ENCODE measurements at places on chromosomes 7 and 10. TPM values are rescaled to one million over a fixed set of nuclear protein-coding genes. Genes with fewer than 3 reads are reported as not detected.

TCTN3 gene
- total RNA-seq: 14.9 TPM

DNA sequence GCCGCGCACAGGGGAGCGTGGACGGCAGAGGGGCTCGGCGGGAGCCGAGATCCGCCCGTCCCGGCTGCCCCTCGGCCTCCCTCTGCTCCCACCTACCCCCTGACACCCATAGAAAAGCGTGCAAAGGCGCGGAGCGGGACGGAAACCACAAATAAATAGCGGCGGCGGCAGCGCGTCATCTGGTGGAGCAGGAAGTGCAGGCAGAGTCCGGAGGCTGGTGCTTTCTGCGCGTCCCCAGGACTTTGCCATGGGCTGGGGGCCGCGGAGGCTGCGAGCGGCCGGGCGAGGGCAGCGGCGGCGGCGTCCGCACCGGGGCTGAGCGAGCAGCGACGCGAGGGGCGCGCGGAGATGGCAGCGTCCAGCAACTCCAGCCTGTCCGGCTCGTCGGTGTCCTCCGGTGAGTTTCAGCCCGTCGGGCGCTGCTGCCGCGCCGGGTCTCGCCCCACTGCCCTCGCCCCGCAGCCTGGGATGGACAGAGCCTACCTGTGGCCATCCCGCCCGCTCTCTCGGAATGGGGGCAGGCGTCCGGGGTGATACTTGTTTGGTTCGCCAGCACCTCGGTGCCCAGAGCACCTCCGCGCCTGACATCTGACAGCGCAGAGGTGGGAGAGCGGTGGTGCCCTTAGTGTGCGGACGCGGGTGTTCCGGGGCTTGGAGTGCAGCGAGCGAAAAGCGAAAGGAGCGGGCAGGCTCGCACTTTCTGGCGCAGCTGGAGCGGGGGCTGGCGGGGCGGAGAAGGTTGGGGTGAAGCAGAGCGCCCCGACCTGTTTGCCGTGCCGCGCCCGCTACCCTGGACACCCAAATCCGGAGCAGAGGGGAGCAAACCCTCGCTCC, at the start of gene CHN2:
Gene CHN2, plus strand, starts transcription at position 182 of the 834 bp plus-strand sequence.
- DNase-seq: peak; percentile 46
- no peaks in the 10 kb centered on the region for H3K36me3 ChIP-seq
- peak within 1 kb of the TSS; percentile 81 for H3K4me3 ChIP-seq
- H3K27ac ChIP-seq: no peak within 1 kb of the TSS

DTX2 gene
- total RNA-seq: 7.9 TPM

DNA sequence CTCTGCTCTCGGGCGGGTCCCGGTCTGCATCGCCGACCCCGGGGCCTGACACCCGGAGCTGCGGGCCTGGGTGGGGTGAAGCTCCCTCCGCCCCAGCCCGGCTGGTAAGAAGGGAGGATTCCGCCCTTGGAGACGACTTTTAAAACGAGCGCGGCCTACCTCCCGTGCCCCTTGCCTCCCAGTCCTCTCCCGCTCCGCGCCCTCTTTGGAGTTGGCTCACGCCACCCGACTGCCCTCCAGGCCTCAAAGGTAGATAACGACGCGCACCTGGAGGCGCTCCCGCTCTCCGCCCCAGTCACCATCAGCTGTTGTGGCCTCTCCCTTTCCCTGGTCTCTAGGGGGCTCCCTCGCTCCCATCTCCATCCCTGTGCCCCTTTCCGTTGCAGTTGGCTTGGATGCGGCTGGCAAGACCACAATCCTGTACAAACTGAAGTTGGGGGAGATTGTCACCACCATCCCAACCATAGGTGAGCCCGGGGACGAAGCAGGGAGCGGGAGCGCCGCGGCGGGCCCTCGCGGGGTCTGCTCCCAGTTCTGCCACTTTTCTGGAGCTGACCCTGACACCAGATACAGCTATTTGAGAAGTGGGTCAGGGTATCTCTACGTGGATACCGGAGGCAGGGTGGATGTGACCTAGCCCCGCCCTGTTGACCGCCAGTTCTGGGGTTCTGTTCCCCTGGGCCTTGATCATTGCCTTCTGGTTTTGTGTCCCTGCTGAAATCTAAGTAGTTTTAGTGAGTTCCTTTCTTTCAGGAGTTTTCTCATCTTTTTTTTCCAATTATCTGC, 679 bp downstream of the ARF5 start:
- no peaks in the 10 kb centered on the region for H3K27me3 ChIP-seq
- peak overlapping the region; percentile 80 for H3K4me3 ChIP-seq
- H3K36me3 ChIP-seq: peaks cover 17% of the 10 kb centered on the region
- no peak overlapping the region for H3K27ac ChIP-seq
- H3K4me1 ChIP-seq: peaks cover 32% of the 10 kb centered on the region

DNA sequence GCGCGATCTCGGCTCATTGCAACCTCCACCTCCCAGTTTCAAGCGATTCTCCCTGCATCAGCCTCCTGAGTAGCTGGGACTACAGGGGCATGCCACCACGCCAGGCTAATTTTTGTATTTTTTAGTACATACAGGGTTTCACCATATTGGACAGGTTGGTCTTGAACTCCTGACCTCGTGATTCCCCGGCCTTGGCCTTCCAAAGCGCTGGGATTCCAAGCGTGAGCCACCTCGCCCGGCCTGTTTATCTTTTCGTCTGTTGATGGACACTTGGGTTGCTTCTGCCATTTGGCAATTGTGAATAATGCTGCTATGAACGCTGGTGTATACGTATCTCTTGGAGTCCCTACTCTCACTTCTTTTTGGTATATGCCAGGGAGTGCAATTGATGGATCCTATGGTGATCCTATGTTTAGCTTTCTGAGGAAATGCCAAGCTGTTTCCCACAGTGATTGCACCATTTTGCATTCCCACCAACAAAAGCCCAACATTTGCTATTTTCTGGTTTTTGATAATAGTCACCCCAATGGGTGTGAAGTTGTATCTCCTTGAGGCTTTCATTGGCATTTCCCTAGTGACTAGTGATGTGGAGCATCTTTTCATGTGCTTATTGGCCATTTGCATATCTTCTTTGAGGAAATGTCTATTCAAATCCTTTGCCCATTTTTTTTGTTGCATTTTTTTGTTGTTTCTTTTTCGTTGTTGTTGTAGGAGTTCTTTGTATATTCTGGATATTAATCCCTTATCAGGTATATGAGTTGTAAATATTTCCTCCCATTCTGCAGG, 3.5 kb downstream of the ANTXRL start:
- H3K36me3 ChIP-seq: no peaks in the 10 kb centered on the region
- no peaks in the 10 kb centered on the region for H3K27me3 ChIP-seq
- H3K4me3 ChIP-seq: no peak overlapping the region
- DNase-seq: no peak
- H3K27ac ChIP-seq: no peak overlapping the region

SPDYE9 gene
- not detected for total RNA-seq

- H3K36me3 ChIP-seq: no peaks in the 10 kb centered on the region
- no peak overlapping the region for H3K27ac ChIP-seq
- no peaks in the 10 kb centered on the region for H3K27me3 ChIP-seq
- DNase-seq: no peak
- no peak overlapping the region for H3K4me3 ChIP-seq
Observed at GRCh38 chr10:90378524-90379076, 479.2 kb downstream of the HTR7 start.

GRCh38 chr7:44608916-44609648, 2.7 kb downstream of the OGDH start:
- H3K4me1 ChIP-seq: peaks cover 20% of the 10 kb centered on the region
- peaks cover 9% of the 10 kb centered on the region for H3K27me3 ChIP-seq
- no peak overlapping the region for H3K4me3 ChIP-seq
- H3K27ac ChIP-seq: no peak overlapping the region
- DNase-seq: no peak

GRCh38 chr10:117543225-117544003, 868 bp downstream of the EMX2 start:
- H3K27me3 ChIP-seq: peaks cover 96% of the 10 kb centered on the region
- no peak for DNase-seq
- H3K27ac ChIP-seq: no peak overlapping the region

DNA sequence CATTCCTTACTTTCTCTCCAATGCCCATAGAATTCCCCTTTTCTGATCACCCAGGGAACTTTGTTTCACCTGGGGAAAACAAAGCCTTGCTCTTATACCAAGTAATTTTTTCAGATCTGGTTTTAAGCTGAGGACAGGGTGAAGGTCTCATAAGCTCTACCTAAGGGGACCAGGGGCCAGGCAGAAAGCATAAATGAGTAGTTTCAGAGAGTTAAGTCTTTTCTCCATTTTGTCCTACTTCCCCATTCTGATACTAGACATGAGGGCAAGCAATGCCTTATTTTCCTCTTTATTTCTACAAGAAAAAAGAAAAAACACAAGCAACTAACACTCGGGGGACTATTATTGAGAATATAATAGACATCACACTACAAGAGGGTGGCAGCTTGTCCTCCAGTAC, 2.9 kb downstream of the AKR1D1 start:
- no peak overlapping the region for H3K27ac ChIP-seq
- DNase-seq: no peak
- H3K36me3 ChIP-seq: no peaks in the 10 kb centered on the region
- no peaks in the 10 kb centered on the region for H3K27me3 ChIP-seq
- no peak overlapping the region for H3K4me3 ChIP-seq

ASB10 gene
- total RNA-seq: not detected

GRCh38 chr7:35508623-35509400, 186.1 kb downstream of the HERPUD2 start:
- H3K27me3 ChIP-seq: no peaks in the 10 kb centered on the region
- H3K27ac ChIP-seq: no peak overlapping the region
- no peak for DNase-seq
- no peaks in the 10 kb centered on the region for H3K4me1 ChIP-seq

CUTC gene
- 31.8 TPM for total RNA-seq

SFXN4 gene
- total RNA-seq: 18.5 TPM

- H3K36me3 ChIP-seq: no peaks in the 10 kb centered on the region
- no peaks in the 10 kb centered on the region for H3K4me1 ChIP-seq
- no peaks in the 10 kb centered on the region for H3K27me3 ChIP-seq
- DNase-seq: no peak
Observed at GRCh38 chr7:23276947-23277346, 22.2 kb upstream of the MALSU1 start.

IFIT1 gene
- 48.4 TPM for total RNA-seq

DNA sequence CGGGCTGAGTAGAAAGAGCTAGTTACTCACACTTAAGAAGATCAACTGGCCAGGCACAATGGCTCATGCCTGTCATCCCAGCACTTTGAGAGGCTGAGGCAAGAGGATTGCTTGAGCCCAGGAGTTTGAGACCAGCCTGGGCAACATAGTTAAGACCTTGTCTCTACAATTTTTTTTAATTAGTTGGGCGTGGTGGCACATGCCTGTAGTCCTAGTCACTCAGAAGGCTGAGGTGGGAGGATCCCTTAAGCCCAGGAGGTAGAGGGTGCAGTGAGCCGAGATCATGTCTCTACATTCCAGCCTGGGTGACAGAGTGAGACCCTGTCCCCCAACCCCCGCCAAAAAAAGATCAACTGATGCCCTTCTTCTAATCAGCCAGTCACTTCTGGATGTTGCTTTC, 74.6 kb upstream of the ATP6V0A4 start:
- no peak overlapping the region for H3K27ac ChIP-seq
- no peaks in the 10 kb centered on the region for H3K36me3 ChIP-seq
- H3K27me3 ChIP-seq: no peaks in the 10 kb centered on the region
- H3K4me3 ChIP-seq: no peak overlapping the region

C7orf33 gene
- not detected for total RNA-seq

ETV1 gene
- total RNA-seq: 12.5 TPM

- no peak overlapping the region for H3K4me3 ChIP-seq
- H3K27me3 ChIP-seq: no peaks in the 10 kb centered on the region
- H3K4me1 ChIP-seq: peaks cover 20% of the 10 kb centered on the region
- no peak overlapping the region for H3K27ac ChIP-seq
- DNase-seq: no peak
- H3K36me3 ChIP-seq: no peaks in the 10 kb centered on the region
Observed at GRCh38 chr10:52747694-52748093, 24.9 kb downstream of the MBL2 start.

- no peak overlapping the region for H3K27ac ChIP-seq
- no peaks in the 10 kb centered on the region for H3K27me3 ChIP-seq
- H3K36me3 ChIP-seq: no peaks in the 10 kb centered on the region
- no peaks in the 10 kb centered on the region for H3K4me1 ChIP-seq
Observed at GRCh38 chr10:44716470-44717015, 194.6 kb upstream of the TMEM72 start.

SLC26A5 gene
- total RNA-seq: 0.05 TPM

- no peaks in the 10 kb centered on the region for H3K4me1 ChIP-seq
- H3K27me3 ChIP-seq: no peaks in the 10 kb centered on the region
- H3K36me3 ChIP-seq: no peaks in the 10 kb centered on the region
- no peak for DNase-seq
- H3K27ac ChIP-seq: no peak overlapping the region
- no peak overlapping the region for H3K4me3 ChIP-seq
Observed at GRCh38 chr10:60414877-60415585, 25.4 kb upstream of the ANK3 start.

- no peak for DNase-seq
- no peak overlapping the region for H3K4me3 ChIP-seq
- no peaks in the 10 kb centered on the region for H3K36me3 ChIP-seq
- H3K27ac ChIP-seq: no peak overlapping the region
- H3K27me3 ChIP-seq: no peaks in the 10 kb centered on the region
Observed at GRCh38 chr10:109963439-109963838, 40.1 kb upstream of the XPNPEP1 start.

- DNase-seq: no peak
- H3K4me1 ChIP-seq: no peaks in the 10 kb centered on the region
- H3K4me3 ChIP-seq: no peak overlapping the region
- H3K36me3 ChIP-seq: no peaks in the 10 kb centered on the region
- H3K27ac ChIP-seq: no peak overlapping the region
Observed at GRCh38 chr7:22578007-22578733, 78.2 kb upstream of the STEAP1B start.

ACSL5 gene
- total RNA-seq: 13.0 TPM

GRCh38 chr7:7979558-7979957, 11.0 kb downstream of the GLCCI1 start:
- no peak overlapping the region for H3K27ac ChIP-seq
- H3K27me3 ChIP-seq: no peaks in the 10 kb centered on the region
- no peaks in the 10 kb centered on the region for H3K36me3 ChIP-seq
- no peak for DNase-seq

GRCh38 chr10:132832186-132832969, 46.4 kb upstream of the NKX6-2 start:
- no peaks in the 10 kb centered on the region for H3K36me3 ChIP-seq
- H3K4me3 ChIP-seq: no peak overlapping the region
- H3K27me3 ChIP-seq: no peaks in the 10 kb centered on the region
- H3K4me1 ChIP-seq: no peaks in the 10 kb centered on the region

DNA sequence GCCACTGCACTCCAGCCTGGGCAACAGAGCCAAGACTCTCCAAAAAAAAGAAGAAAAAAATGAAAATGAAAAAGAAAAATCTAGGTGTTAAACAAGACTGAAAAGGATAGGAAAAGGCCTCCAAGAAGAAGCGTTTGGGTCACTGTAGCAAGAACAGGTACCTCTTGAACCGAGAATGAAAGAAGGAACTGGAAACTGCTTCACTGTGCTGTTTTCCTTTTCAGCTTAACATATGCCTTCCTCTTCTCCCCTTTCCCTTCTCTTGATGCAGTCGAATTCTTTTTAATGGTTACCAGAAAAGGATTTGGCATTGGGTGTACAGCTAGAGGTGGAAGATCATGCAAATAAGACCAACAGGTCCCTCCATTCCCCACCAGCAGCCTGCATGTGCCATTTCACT, 28.1 kb downstream of the LRRC4 start:
- no peaks in the 10 kb centered on the region for H3K27me3 ChIP-seq
- H3K4me1 ChIP-seq: no peaks in the 10 kb centered on the region
- H3K36me3 ChIP-seq: peaks cover 12% of the 10 kb centered on the region
- H3K4me3 ChIP-seq: no peak overlapping the region

TRIM50 gene
- 0.09 TPM for total RNA-seq

RARRES2 gene
- 6.5 TPM for total RNA-seq

EN2 gene
- total RNA-seq: under 0.01 TPM

LIPA gene
- 45.9 TPM for total RNA-seq

All from thymus (tissue), 14 donors.